ENCODE measurements at places on chromosomes 3 and 15. TPM values are rescaled to one million over a fixed set of nuclear protein-coding genes. Genes with fewer than 3 reads are reported as not detected.

- DNase-seq: no peak
These were observed 395.5 kb downstream of the FGF12 start for GRCh38 chr3:192331749-192332385.

The LRTM1 gene
- not detected for total RNA-seq

The CNTN4 gene
- total RNA-seq: not detected

DNA sequence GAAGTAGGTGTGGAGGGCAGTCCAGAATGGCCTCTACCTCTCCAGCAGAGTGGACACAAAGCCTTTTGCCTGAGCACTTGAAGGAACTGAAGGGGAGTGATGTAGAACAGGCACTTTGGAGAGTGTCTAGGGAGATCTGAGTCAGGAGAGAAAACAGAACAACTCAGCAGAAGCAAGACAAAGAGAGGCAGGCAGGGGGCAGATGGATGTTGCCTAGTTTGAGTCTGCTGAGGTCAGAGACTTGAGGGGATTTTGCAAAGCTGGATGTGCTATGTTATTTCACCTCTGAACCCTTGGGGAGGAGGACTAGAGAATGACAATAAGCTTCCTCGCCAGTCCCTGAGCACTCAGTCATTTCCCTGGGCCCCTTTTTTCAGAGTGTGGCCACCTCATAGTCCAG, 366.4 kb downstream of the EPHB1 start:
- DNase-seq: no peak

GRCh38 chr15:28101983-28102441, 2.9 kb upstream of the OCA2 start:
- no peak for DNase-seq

The FNDC3B gene
- 327 TPM for total RNA-seq

GRCh38 chr3:16319723-16320122, 54.7 kb downstream of the OXNAD1 start:
- DNase-seq: no peak

GRCh38 chr3:25663869-25664811, 567 bp downstream of the TOP2B start:
- peak; percentile 47 for DNase-seq

The CP gene
- total RNA-seq: 0.48 TPM

- no peak for DNase-seq
These were observed 347.8 kb downstream of the MFSD1 start for GRCh38 chr3:159149633-159150032.

DNA sequence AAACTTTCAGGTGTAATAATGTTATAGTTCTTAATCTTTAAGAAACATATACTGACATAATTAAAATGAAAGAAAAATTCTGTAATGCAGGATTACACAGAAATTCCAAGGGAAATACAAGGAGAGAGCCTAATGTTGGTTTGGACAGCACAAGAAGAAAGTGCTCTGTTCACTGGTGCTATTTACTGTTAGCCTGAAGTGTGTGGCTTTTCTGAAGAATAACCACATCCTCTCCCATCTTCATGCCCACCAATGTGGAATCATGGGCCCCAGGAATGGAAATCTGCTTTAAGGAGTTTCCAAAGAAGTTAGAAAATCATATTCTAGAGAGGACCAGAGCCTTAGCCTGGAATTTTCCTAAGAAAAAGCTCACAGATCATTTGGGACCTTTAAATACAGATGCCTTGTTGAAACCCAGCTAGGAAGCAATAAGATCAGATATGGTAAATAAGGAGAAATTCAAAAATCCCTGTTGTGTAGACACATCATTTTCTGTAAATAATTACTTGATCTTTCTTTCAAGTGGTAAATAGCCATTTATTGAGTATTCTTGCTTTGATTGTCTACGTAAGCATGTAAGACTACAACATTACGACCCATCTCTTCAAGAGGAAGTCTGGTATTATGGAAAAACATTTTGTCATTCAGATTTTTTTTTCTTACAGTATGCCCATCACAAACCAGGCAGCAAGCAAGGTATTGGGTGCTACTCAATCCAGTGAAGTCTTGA, 10.3 kb upstream of the USP50 start:
- DNase-seq: no peak

DNA sequence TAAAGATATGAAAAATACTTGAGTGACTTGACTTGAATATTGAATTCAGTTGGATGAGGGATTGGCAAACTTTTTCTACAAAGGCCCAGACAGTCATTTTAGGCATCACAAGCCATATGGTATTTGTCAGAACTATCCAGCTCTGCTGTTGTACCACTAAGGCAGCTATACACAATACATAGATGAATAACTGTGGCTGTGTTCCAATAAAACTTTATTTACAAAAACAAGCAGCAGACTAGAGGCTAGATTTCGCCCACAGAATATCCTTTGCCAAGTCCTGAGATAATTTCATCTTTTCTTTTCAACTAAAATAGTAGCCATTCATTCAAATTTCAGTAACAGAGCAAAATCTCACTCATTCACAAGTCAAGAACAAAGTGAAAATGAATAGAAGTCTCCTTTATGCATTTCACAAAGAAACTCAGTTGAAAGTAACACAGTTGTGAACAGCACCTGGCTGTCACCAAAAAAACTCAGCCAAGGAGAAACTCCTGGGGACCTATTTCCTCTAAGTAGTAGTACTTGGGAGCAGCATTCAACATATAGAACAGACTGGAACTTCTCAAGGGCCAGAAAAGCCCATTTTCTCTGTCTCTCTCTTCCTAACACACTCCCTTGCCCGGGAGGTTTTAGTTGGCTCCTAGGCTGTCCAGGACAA, 56.3 kb downstream of the OSBPL10 start:
- no peak for DNase-seq
